OCI-LY7 (cell line): ENCODE measurements at places on chromosomes 12 and 14.

- DNase-seq, result no peak
These were observed 4.4 kb downstream of the CFL2 start for GRCh38 chr14:34710006-34710405.

DNA sequence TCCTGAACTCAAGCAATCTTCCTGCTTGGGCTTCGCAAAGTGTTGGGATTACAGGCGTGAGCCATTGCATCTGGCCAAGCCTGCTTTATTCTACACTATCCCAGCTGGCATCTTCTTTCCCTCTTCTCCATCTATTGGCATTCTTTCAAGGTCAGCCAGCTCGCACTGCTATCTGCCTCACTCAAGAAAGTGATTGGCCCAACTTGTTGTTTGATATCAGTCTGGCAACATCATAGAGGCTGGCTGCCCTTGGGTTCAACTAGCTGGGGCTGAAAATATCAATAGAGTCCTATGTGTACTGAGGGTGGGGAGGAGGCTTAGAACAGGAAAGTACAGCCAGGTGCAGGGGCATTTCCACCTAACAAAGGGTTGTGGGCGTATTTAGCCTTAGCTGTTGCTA, 17.1 kb downstream of the GMFB start:
- no peak for DNase-seq

- no peak for DNase-seq
These were observed 853.7 kb downstream of the GALC start for GRCh38 chr14:87139299-87139698.

DNA sequence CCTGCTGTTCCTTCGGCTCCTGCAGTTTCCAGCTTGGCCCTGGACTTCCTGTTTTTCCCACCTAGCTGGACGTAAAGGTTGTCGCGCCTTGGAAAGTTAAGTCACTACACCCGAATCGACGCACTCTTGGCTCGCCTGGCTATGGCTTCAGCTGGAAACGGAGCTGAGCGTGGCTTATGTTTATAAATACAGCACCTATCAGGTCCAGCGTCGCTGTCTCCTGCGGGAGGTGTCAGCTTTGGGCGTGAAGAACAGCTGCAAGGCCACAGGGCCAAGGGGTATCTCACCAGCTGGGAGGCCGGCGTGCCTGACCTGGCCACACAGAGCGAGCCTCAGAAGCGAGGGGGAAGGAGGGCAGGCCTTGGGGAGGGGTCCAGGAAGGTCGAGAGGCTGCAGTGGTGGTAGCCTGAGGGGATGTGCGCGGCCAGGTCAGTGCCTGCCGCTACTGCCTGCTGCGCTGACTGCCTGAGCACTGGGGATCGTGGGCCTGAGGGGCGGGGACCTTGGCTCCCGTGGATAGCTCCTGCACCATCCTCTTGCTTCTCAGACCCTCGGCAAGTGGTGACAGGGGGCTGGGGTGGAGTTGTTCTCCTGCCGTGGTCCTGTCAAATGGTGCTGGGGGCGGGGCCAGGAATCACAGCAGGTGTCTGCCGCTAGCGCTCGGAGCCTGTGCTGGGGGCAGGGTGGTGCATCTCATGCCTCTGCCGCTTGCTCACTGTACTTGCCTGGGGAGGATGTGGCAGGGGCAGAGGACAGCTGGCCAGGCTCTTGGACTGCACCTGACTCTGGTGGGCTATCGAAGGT, 12.5 kb downstream of the PACS2 start:
- DNase-seq, result no peak

- no peak for DNase-seq
These were observed 26.6 kb downstream of the FAIM2 start for GRCh38 chr12:49877066-49877465.
